Activated CD8-positive, alpha-beta T cell treated with anti-CD3 and anti-CD28 coated beads for 36 hours (primary cell): ENCODE measurements at places on chromosomes 7 and 10. TPM values are rescaled to one million over a fixed set of nuclear protein-coding genes. Genes with fewer than 3 reads are reported as not detected.

DNA sequence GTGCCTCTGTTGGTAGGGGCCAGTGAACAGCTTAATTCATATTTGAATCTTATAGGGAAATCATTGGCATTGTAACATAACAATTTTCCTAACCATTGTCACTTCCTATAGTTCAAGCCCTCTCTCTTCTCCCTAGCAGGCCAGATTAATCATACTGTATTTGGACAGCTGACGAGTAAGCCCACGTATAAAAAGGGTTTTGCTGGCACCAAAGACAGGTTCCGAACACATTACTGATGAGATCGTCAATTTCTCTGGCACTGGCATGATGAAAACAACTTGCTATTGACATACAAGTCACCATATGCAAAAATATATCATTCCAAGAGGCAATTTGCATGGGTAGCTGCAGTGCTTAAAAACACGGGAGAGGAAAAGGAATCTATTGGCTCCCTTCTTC is 891.1 kb upstream of the AUTS2 start:
- no peak overlapping the region for H3K27ac ChIP-seq
- H3K4me1 ChIP-seq, result no peaks in the 10 kb centered on the region
- no peak for DNase-seq
- no peaks in the 10 kb centered on the region for H3K36me3 ChIP-seq
- no peaks in the 10 kb centered on the region for H3K27me3 ChIP-seq

GRCh38 chr7:28542410-28542809 is 130.1 kb downstream of the CREB5 start:
- peaks cover 6% of the 10 kb centered on the region for H3K27me3 ChIP-seq
- DNase-seq, result no peak
- H3K27ac ChIP-seq, result no peak overlapping the region
- no peaks in the 10 kb centered on the region for H3K4me1 ChIP-seq
- no peaks in the 10 kb centered on the region for H3K36me3 ChIP-seq

- H3K27ac ChIP-seq, result no peak overlapping the region
- peaks cover 12% of the 10 kb centered on the region for H3K4me1 ChIP-seq
- H3K36me3 ChIP-seq, result no peaks in the 10 kb centered on the region
- H3K4me3 ChIP-seq, result no peak overlapping the region
- H3K27me3 ChIP-seq, result peaks cover 61% of the 10 kb centered on the region
Measured at GRCh38 chr10:86366902-86367151, 232 bp upstream of the GRID1 start.

GRCh38 chr7:146115851-146116520 is 615 bp upstream of the CNTNAP2 start:
- H3K4me3 ChIP-seq, result peak overlapping the region; percentile 50
- peaks cover 7% of the 10 kb centered on the region for H3K4me1 ChIP-seq
- no peak overlapping the region for H3K27ac ChIP-seq
- DNase-seq, result peak; percentile 51
- H3K36me3 ChIP-seq, result no peaks in the 10 kb centered on the region
- H3K27me3 ChIP-seq, result peaks cover 32% of the 10 kb centered on the region

- H3K4me1 ChIP-seq, result no peaks in the 10 kb centered on the region
- H3K27ac ChIP-seq, result no peak overlapping the region
- H3K36me3 ChIP-seq, result peaks cover 11% of the 10 kb centered on the region
- no peak for DNase-seq
Measured at GRCh38 chr10:112821038-112821437, 129.0 kb upstream of the TCF7L2 start.

GRCh38 chr10:101007915-101008822 is 8.6 kb downstream of the LZTS2 start:
- H3K4me1 ChIP-seq, result peaks cover 7% of the 10 kb centered on the region
- no peak overlapping the region for H3K4me3 ChIP-seq
- no peak for DNase-seq
- no peaks in the 10 kb centered on the region for H3K36me3 ChIP-seq

DNA sequence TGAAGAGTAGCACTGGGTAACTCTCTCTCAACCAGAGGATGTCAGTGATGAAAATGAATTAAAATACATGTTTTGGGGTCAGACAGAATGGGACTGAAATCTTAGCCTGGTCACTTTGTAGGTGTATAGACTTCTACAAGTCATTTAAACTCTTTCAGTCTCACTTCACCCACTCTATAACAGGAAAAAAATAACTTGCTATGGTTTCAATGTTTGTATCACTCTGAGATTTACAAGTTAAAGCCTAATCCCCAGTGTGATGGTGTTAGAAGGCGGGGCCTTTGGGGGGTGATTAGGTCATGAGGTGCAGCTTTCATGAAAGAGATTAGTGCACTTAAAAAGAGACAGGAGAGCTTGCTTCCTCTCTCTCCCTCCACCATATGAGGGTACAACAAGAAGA is 134.8 kb downstream of the INHBA start:
- no peak overlapping the region for H3K4me3 ChIP-seq
- no peaks in the 10 kb centered on the region for H3K36me3 ChIP-seq
- H3K4me1 ChIP-seq, result no peaks in the 10 kb centered on the region
- H3K27me3 ChIP-seq, result no peaks in the 10 kb centered on the region

GRCh38 chr7:94648731-94649130 is 7.2 kb downstream of the SGCE start:
- no peaks in the 10 kb centered on the region for H3K4me1 ChIP-seq
- H3K27me3 ChIP-seq, result peaks cover 36% of the 10 kb centered on the region
- DNase-seq, result no peak
- no peaks in the 10 kb centered on the region for H3K36me3 ChIP-seq
- H3K4me3 ChIP-seq, result no peak overlapping the region

- no peaks in the 10 kb centered on the region for H3K27me3 ChIP-seq
- no peaks in the 10 kb centered on the region for H3K36me3 ChIP-seq
- no peaks in the 10 kb centered on the region for H3K4me1 ChIP-seq
- H3K27ac ChIP-seq, result no peak overlapping the region
- H3K4me3 ChIP-seq, result no peak overlapping the region
Measured at GRCh38 chr10:34627331-34627730, 187.8 kb downstream of the PARD3 start.

GRCh38 chr7:80870813-80871212 is 48.0 kb downstream of the SEMA3C start:
- H3K4me1 ChIP-seq, result no peaks in the 10 kb centered on the region
- H3K4me3 ChIP-seq, result no peak overlapping the region
- H3K27me3 ChIP-seq, result no peaks in the 10 kb centered on the region
- DNase-seq, result no peak

- H3K4me1 ChIP-seq, result no peaks in the 10 kb centered on the region
- H3K27ac ChIP-seq, result no peak overlapping the region
- H3K27me3 ChIP-seq, result no peaks in the 10 kb centered on the region
Measured at GRCh38 chr7:18419456-18419855, 76.1 kb upstream of the HDAC9 start.

Gene TMUB1
- total RNA-seq, result 64.2 TPM

Gene FOXI2
- not detected for total RNA-seq

Gene HMX3
- total RNA-seq, result 0.69 TPM

Gene PDK4
- total RNA-seq, result not detected

Gene CDHR1
- 2.4 TPM for total RNA-seq

Gene SUGCT
- 1.6 TPM for total RNA-seq

Gene RRP12
- 50.3 TPM for total RNA-seq

Gene ZNF655
- 63.0 TPM for total RNA-seq

Gene LIPF
- not detected for total RNA-seq
